ENCODE measurements at places on chromosomes 16 and 17.

GRCh38 chr16:65071433-65072311, 50.2 kb downstream of the CDH11 start:
- no peak for DNase-seq

GRCh38 chr16:74557275-74557674, 49.6 kb downstream of the GLG1 start:
- DNase-seq: no peak

DNA sequence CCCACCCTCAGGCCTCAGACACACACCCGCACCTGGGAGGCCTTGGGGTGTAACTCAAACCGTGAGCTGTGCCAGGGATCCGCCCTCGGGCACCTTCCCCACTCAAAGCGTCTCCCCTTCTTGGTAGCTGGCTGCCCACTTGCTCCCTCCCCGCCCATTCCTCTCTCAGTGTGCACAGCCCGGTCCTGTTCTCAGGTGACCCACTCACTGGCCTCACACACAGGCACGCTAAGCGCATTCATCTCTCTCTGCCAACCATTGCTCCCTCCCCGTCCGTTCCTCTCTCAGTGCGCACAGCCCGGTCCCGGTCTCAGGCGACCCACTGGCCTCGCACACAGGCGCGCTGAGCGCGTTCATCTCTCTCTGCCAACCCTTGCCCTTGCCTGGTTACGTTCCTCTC, 20.8 kb downstream of the WDR45B start:
- no peak for DNase-seq

DNA sequence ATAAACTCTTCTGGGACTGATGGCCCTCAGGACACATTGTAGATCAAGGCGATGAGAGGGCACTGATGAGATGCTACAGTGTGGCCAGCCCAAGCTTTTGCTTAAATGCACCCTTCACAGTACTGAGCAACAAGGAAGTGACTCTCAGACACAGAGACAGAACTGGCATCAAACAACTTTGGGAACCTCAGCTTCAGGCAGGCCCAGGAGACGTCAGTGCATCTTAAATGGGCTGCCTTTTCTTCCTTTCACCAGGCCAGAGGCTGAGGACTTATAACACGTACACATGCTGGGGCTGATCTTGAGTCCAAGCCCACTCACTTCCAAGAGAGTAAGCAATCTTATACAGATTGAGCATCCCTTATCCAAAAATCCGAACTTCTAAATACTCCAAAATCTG, 386.1 kb upstream of the C16orf82 start:
- no peak for DNase-seq

- DNase-seq: no peak
Measured at GRCh38 chr16:12679660-12680272, 123.9 kb downstream of the CPPED1 start.

GRCh38 chr16:79379095-79379494, 221.4 kb downstream of the MAF start:
- DNase-seq: no peak

- peak; percentile 82 for DNase-seq
Measured at GRCh38 chr16:31458073-31458843, 1.0 kb upstream of the ARMC5 start.

GRCh38 chr17:39513309-39513708, 52.0 kb downstream of the CDK12 start:
- DNase-seq: no peak

GRCh38 chr17:12953156-12953555, 64.7 kb downstream of the ELAC2 start:
- DNase-seq: no peak

DNA sequence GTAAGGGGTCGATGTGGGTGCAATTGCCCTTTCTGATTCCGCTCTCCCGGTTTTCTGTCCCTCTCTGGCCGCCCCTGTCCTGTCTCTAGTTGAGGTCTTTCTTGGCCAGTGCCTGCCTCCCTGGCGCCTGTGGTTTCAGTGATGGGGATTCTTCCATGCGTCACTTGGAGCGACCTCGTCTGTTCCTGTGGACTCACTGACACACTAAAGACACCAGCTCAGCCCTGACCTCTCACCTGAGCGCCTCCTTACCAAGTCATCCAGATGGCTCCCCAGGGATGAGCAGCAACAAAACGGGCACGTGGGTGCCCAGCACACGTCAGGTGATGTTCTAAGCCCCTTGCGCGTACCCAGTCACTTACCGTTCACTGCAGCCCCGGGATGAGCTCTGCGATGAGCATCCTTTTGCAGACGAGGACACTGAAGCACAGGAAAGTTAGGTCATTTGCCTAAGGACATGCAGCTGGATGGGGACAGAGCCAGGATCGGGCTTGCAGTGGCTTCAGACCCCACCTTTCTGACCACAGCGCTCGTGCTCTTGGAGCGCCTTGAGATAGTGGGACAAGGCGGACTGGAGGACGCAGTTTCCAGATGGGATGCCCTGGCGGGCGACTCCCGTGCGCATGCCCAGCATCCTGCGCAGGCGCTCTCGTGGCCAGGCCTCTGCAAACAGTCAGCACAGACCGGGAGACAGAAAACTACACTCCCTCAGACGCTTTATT, 11.5 kb upstream of the LGALS3BP start:
- no peak for DNase-seq

- DNase-seq: no peak
Measured at GRCh38 chr17:12320286-12320685, 299.6 kb downstream of the MAP2K4 start.

DNA sequence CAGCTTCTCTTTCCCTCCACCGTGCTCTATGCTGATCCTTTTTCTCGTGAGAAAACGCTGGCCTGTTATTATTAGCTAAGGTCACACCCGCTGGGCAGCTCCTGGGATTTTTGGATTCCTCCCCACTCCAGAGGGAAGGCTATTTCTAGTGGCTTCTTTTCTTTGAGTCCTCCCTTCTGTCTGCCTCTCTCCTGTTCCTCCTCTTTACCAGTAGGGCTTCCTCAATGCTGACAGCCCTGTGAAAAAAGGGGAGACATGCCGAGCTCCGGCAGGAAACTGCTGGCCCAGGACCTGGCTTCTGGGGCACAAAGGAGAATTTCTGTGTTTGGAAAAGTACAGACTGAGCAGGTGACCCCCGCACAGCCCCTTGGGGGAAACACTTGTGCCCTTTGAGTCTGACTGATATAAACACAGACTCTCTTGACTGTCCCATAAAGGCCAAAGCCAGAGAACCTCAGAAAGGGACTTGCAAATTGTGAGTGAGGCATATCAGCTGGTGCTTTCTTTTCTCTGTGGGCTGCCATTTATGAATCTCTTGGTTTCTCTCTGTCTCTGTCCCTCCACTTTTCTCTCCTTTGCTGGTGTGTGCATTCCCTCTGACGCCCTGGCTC, 14.0 kb upstream of the RNF135 start:
- no peak for DNase-seq

DNA sequence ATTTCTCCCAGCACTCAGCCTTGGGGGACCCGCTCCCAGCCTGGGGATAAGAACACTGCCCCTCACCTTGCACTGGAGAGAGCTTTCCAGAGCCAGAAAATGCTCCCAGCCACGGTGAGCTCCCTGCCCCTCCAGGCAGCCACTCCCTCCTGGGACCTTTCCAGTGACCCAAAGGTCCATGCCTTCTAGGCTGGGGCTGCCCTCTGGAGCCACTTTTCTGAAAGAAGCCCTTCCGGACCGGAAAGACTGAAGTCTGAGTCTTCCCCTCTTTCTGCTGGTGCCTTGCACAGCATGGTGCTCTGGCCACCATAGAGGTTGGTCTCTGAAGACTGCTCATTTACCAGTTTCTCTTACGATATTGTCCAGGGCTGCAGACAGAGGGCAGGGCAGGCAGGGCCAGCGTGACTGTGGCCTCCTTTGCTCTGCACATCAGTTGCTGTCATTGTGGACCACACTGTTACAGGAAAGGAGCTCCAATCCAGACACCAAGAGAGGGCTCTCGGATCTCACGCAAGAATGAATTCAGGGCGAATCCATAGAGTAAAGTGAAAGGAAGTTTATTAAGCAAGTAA, 7.1 kb upstream of the ABCC12 start:
- DNase-seq: no peak

DNA sequence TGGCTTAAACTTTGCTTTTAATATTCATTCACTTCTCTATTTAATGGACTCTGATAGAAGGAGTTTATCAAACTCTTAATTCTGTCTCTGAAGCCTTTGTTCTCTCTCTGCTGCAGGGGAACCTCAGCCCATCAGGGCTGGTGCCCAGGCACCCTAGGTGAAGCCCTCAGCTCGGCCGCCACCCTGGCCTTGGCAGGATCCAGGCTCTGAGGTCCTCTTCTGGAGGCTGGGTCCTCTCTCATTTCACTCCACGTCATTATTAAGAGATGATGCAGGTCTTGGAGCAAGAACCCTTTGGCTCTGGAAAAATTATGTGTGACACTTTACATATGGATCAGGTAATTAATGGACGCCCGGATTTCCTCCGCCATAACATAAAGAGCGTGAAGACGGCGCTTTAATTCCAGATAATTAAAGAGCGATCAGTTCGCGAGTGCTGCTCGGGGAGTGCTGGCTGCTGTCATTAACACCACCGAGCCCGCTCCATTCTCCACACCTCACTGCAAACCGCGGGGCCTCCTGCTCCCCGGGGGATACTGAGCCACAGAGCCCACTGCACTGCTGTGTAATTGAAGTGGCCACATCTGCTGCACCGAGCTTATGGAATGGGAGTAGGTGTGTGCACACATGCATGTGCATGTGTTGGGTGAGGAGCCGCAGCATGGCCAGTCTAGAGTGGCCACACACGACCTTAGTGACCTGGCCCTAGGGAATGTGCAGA, 259.4 kb upstream of the TNRC6C start:
- no peak for DNase-seq

GRCh38 chr17:18241229-18241871, 15.9 kb downstream of the LLGL1 start:
- DNase-seq: no peak

Data from GM12865 (cell line).